ENCODE measurements at places on chromosomes 12 and 14.

GRCh38 chr12:123041042-123041531 is 60.6 kb downstream of the ARL6IP4 start:
- DNase-seq = no peak

DNA sequence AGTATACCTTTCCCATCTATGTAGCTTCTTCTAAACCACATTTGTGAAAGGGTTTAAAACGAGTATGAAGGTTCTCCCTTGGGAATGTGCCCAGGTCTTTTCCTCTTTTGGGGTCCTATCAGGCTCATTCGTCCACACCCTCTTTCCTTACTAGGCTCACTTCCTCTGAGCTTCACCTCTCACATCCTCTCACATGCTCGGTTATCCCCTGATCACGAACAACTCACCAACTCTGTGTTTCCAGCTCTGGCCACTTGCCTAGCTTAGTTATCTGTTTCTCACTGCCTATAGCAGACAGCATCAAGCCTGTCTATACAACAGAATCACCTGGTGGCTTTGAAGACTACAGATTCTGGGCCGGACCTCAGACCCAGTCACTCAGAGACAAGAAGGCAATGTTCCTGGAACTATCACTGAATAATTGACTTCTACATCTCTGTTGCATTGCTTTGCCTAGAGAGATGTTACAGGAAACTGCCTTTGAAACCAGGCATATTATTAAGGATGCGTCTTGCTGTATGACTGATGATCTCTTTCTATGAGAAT is 158.2 kb downstream of the FOXN3 start:
- DNase-seq = no peak

GRCh38 chr14:62081012-62081612 is 318.9 kb downstream of the SNAPC1 start:
- no peak for DNase-seq

DNA sequence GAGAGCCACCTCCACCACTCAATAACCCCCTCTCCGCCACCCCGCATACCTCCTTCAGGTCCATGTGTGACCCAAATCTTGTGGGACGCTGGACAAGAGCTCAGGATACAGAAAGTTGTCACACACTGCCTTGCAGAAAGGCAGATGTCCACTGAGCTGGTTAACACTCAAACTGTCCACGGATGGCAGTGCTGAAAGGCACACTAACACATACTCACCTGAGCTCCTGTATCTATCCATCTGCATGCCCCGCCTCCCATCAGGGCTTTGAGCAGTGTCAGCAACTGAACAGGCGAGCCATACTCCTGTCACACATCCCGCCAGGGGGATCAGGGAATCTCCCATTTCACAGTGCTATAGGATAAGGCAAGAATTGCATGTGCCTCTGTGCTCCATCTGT is 642.0 kb downstream of the GALC start:
- no peak for DNase-seq

- no peak for DNase-seq
Measured at GRCh38 chr14:69316449-69317101, 56.6 kb downstream of the GALNT16 start.

DNA sequence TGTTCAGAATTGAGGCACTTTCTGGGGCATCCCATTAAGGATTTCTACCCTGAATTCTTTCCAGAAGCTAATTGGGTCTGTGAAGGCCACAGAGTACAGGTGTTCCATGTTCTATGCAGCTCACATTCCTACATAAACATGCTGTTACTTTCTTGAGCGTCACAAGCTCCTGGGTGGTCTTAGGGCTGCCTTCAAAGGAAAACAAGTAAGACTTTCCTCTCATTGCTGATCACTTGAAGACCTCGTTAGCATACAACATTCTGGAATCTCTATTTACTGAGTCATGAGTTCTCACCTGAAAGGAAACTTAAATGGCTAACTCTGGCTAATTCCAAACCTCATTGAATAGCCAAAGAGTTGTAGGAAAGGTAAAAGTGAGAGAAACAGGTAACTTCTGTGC is 63.0 kb upstream of the HMGA2 start:
- no peak for DNase-seq

DNA sequence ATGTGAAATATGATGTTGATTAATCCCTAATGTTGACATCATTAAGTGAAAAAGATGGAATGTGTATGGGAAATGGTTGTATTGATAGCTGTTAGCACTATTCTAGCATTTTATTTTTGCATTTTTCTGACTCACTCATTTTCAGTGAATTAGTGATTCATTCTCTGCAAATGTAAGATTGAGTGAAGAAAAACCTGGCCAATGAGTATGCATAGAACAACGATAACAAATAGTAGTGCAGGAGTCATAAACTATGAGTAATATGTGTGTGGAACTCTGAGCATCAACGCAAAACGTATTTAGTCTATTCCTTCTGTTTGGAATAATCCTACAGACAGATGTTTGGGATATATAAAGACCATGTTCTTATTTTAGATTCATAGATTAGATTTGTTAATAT is 76.3 kb upstream of the RTL1 start:
- DNase-seq = no peak

Measured in NCI-H1105 treated with DMSO at 0.1 percent for 48 hours (cell line).